ENCODE measurements at places on chromosomes 11 and 22.

- DNase-seq: peak; percentile 76
Measured at GRCh38 chr11:69635195-69635594, 5.8 kb upstream of the CCND1 start.

DNA sequence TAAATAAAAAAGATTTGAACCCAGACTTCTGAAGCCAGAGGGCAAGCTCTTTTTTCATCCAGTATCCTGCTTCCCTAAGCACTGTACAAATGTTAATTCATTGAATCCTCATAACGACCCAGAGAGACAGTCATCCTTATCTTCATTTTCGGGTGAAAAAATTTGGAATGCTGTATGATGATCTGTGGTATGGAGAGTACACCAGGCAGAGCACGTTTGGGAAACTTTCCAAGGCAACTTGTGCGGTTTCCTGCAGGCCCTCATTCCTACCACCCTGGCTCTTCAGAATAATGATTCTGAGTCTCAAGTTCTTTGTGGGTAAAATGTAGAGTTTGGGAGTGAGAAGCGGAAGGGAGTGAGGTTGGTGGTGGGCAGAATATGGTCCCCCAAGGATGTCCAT lies 177.9 kb upstream of the CADM1 start:
- no peak for DNase-seq

- DNase-seq: no peak
Measured at GRCh38 chr11:77884186-77884828, 63.4 kb downstream of the AAMDC start.

DNA sequence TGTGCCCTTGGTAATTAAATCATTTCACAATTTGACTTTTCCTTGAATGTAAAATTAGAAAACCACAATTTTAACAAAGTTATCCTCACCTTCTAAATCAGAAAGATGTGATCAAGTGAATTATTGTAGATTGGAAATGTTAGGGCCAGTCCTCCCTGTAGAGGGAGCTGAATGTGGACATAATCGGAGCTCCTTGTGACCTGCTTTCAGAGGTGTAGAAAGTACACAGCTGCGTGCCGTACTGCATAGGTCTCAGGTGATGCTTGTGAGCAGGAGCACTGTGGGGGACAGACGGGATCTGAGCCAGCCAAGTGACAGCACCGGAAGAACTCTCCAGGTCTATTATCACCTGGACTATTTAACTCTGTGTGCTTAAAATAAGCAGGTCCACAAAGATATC lies 338.0 kb downstream of the AASDHPPT start:
- no peak for DNase-seq

- no peak for DNase-seq
Measured at GRCh38 chr22:19106886-19107729, 15.1 kb downstream of the DGCR2 start.

- DNase-seq: no peak
Measured at GRCh38 chr22:19120829-19121630, 1.2 kb downstream of the DGCR2 start.

GRCh38 chr11:9210224-9210921 lies 54.8 kb downstream of the DENND5A start:
- DNase-seq: no peak

- DNase-seq: no peak
Measured at GRCh38 chr11:86039094-86039493, 29.8 kb downstream of the PICALM start.

- DNase-seq: no peak
Measured at GRCh38 chr22:24115247-24116207, 65.8 kb upstream of the SUSD2 start.
